A172 (cell line): ENCODE measurements at places on chromosomes 1 and 21. TPM values are rescaled to one million over a fixed set of nuclear protein-coding genes. Genes with fewer than 3 reads are reported as not detected.

S100B gene
- not detected in 2 replicates for total RNA-seq

MAP3K21 gene
- 5.9 and 8.7 TPM in 2 replicates for total RNA-seq

PAX7 gene
- not detected in 2 replicates for total RNA-seq

LCE1A gene
- total RNA-seq: not detected in 2 replicates
